PC-3 (cell line): ENCODE measurements at places on chromosomes 16 and 17. TPM values are rescaled to one million over a fixed set of nuclear protein-coding genes. Genes with fewer than 3 reads are reported as not detected.

Gene KRTAP1-3
- not detected in 2 replicates for total RNA-seq

Gene G6PC1
- not detected in 2 replicates for total RNA-seq

GRCh38 chr16:48129926-48130325 is 25.9 kb downstream of the ABCC12 start:
- DNase-seq = peak; percentile 77

DNA sequence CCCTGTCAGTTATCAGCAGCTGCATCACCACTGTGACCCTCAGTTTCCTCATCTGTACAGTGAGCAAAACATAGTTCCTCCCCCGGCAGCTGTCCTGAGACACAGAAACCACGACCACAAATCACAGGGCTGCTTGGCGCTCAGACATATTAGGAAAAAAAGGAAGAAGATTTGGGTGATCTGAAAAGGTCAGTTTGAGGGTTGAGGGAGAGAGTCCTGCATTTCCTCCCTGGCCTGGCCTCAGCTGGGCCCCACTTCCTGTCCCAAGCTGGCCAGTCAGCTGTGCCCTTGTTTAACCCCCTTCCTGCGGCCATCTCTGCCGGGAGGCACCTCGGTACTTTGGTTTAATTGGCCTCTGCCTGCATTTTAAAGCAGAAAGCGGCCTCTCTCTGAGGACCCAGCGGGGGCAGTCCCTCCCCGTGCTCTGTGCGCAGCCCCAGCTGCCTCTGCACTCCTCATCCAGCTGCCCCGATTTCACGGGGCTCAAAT is 24.0 kb upstream of the CIBAR2 start:
- DNase-seq = no peak

GRCh38 chr16:50800074-50800473 is 58.2 kb downstream of the CYLD start:
- DNase-seq = no peak

DNA sequence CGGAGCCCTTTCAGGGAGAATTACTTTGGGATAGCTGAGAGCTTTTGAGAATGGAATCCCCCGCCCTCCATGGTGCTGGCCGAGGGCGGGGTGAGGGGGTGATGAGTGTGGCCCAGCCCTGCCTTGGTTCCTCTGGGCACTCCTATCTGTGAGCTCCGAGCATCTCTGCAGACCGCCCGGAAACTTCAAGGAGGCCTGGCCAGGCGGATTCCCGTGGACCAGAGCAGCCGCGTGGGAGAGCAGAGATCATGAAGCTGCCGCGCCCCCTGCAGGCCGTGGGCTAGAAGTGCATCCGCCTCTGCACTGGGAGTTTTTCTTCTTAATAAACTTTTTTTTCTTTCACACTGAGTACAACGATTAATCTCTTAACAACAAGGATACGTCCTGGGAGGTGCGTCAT is 392.9 kb upstream of the EEF2KMT start:
- DNase-seq = peak; percentile 3

GRCh38 chr17:48177816-48178215 is 70.2 kb downstream of the SNX11 start:
- peak; percentile 51 for DNase-seq
